ENCODE measurements at places on chromosomes 11 and 22.

- no peak for DNase-seq
These were observed 559 bp downstream of the ELFN2 start for GRCh38 chr22:37426706-37427134.

DNA sequence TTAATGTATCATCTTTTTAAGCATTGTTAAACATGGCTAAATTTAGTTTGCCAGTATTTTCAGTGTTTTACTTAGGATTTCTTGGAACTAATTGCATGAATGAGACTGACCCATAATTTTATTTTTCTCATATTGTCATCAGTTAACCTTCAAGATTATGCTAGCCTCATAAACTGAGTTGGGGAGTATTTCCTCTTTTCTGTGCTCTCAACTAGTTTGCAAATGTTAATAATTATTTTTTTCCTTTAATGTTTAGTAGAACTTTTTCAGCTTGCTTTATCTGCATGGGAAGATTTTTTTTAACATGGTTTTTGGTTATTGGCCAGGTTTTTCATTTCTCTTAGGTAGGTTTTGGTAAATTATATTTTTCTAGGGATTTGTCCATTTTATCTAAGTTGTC is 235.4 kb upstream of the SESN3 start:
- DNase-seq: no peak

- DNase-seq: no peak
These were observed 124.4 kb upstream of the SLC5A12 start for GRCh38 chr11:26846227-26846626.

DNA sequence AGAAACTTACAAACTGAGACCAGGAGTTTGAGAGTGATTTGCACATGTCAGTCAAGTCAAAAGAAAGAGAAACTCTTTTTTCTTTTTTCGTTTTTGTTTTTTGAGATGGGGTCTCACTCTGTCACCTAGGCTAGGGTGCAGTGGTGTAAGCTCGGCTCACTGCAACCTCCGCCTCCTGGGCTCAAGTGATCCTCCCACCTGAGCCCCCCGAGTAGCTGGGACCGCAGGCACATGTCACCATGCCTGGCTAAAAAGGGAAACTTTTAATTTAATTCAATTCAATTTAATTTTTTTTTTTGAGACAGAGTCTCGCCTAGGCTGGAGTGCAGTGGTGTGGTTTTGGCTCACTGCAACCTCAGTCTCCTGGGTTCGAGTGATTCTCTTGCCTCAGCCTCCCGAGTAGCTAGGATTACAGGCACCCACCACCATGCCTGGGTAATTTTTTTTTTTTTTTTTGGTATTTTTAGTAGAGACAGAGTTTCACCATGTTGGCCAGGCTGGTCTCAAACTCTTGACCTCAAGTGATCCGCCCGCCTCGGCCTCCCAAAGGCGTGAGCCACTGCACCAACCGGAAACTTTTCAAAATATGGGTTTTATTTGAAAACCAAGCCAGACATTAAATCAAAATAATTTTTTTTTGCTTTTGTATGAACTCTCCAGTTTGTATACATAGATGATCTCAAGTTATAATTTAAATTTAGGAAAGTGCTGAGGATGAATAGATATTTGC is 9.9 kb downstream of the UCP3 start:
- DNase-seq: no peak

DNA sequence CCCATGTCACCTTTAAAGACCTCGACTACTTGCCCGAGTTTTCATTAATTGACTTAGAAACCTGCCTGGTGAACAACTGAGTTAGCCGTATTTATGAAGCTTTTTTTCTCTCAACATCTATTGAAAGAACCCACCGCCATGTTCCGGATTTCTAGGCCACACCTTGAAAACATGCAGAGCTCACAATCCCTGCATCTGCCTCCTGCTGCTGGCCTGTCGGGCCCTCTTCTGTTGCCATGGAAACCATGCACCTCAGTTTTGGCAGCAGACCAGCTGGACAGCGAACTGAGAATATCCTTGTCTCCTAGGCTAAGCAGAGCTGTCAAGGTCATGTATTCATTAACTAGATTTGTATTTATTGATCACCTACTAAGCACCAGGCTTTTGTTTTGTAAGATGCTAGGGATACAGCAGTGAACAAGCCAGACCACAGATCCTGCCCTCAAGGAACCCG is 4.3 kb upstream of the PATZ1 start:
- DNase-seq: no peak

- no peak for DNase-seq
These were observed 1.5 kb downstream of the PANX3 start for GRCh38 chr11:124612567-124613246.

DNA sequence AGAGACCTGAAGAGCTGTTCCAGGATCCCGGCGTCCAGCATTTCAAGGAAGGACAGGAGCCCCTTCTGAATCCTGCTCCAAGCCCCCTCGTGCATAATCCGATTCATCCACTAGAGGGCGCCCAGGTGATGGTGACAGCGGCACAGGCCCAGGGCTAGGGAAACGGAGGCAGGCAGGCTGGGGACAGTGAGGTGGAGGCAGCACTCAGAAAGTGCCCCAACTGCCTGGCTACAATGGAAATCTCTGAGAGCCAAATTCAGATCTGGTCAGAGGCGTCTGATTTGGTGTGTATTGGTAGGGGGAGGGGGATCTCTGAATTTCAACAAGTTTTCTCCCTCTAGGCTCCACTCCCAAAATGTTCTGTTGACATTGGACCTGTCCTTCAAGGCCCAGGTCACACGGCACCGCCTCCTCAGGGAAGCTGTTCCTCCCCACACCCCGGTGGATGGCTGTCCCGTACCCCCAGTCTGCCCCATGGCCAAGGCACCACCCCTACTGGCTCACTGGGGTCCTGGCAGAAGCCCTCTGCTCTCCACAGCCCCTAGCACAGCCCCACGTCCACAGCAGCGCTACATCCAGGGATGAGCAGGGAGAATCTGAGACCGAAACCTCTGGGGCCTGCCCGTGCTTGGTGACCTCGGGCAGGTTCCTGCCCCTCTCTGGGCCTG is 142.9 kb downstream of the CRYBB2 start:
- DNase-seq: peak; percentile 20

DNA sequence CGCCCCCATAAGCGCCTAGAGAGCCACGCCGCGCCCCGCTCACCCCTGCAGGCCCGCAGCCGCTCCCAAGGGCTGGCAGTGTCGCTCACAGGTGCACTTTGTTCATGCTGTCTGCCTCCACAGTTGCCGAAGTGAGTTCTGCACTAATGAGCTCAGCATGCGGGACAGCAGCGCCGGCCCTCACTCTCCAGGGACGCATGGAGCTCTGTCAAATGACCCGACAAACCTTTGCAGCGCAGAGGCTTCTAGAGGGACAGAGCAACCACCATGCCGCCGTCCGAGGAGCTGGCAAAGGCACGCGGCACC is 170.7 kb downstream of the OPCML start:
- DNase-seq: no peak

- DNase-seq: no peak
These were observed 21.9 kb downstream of the IGSF9B start for GRCh38 chr11:133934599-133935550.

DNA sequence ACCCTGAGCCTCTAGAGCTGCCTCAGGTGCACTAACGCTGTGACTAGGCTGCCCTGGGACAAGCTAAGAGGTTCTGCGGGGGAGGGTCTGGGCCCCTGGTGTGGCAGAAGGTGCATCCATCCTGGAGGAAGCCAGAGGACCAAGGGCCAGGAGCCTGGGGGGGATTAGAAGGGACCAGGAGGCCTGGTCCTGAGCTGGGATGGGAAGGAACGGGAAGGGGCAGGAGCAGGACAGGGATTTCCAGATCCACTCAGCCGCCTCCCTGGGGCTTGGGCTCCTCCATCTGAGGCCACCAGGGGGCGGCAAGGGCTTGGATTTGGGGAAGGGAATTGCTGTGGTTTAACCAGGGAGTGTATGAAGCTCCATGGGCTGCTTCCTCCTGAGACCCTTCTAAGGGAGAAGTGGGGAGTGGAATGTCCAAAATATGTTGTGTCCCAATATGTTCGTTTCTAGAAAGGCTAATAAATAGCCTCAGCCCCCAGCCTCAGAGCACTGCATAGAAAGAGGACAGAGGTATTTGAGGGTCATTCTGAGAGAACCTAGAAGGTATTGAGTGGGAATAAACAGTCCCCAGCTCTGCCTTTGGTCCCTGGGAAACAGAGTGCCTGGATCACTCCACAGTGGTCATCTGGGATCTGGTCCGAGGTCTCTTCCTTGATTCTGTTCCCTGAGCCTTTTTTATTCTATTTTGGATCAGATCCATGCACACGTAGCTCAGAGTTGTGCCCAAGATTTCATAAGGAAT is 17.4 kb upstream of the PRAME start:
- no peak for DNase-seq

GRCh38 chr22:19884161-19884953 is 29.7 kb upstream of the GNB1L start:
- no peak for DNase-seq

DNA sequence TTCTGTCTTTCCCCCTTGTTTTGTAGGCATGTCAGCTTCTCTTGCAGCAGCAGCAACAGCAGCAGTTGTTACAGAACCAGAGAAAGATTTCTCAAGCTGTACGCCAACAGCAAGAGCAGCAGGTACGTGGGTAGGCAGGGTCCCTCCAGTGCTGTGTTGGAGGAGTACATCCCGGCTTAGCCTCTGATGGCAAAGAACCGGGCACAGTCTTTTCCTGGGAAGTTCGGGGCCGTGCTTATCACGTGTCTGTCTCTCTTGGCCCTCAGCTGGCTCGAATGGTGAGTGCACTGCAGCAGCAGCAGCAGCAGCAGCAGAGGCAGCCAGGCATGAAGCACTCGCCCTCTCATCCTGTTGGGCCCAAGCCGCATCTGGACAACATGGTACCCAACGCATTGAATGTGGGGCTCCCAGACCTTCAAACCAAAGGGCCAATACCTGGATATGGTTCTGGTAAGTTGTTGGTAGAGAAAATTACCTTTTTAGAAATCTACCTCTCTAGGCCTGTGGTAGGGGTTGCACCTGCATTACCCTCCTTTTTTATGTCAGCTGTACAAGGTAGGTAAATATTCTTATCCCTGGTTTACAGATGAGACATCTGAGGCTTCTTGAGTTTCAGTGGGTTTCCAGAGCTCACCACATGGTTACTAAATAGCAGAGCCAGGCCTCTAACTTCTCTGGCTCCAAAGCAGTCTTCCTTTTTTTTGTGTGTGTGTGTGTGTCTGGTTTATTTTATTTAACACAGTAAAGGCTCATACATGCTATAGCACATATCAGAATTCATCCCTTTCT is 45.2 kb upstream of the ADSL start:
- no peak for DNase-seq

DNA sequence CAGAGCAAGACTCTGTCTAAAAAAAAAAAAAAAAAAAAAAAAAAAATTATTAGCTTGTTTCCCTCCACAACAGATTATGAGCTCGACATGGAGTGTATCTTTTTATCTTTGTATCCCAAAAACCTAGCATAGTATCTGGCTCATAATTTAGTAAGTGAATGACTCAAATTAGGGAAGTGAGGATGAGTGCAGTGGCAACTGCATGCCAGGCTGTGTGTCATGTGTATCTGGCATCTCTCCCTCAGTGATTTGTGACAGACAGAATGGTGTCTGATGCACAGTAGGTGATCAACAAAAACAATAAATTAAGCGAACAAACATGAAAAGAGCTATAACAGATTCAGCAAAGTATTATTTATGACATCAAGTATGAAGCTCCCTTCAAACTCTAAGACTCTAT is 7.2 kb downstream of the STK33 start:
- no peak for DNase-seq
